ENCODE measurements at places on chromosomes 7 and 10.

DNA sequence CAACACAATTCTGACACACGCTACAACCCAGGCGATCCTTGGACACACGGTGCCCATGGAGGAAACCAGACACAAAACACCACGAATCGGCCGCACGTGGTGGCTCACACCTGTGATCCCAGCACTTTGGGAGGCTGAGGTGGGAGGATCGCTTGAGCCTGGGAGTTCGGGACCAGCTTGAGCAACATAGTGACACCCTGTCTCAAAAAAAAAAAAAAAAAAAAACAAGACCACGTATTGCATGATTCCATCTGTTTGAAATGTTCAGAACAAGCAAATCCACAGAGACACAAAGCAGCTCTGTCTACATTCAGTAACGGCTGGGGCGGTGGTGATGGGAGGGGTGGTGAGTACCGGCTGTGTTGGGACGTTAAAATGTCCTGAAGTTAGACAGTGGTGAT, 25.2 kb downstream of the ADAP1 start:
- peaks cover 2% of the 10 kb centered on the region for H3K4me1 ChIP-seq
- H3K36me3 ChIP-seq: no peaks in the 10 kb centered on the region
- H3K4me3 ChIP-seq: no peak overlapping the region
- no peak for DNase-seq

- peaks cover 17% of the 10 kb centered on the region for H3K4me1 ChIP-seq
- H3K4me3 ChIP-seq: peak overlapping the region; percentile 30
- no peak for DNase-seq
Observed at GRCh38 chr7:148402159-148402558, 188.4 kb upstream of the C7orf33 start.

- H3K27me3 ChIP-seq: no peaks in the 10 kb centered on the region
- no peak overlapping the region for H3K27ac ChIP-seq
- no peaks in the 10 kb centered on the region for H3K4me1 ChIP-seq
- no peak for DNase-seq
Observed at GRCh38 chr7:106749165-106749564, 88.2 kb upstream of the CCDC71L start.

DNA sequence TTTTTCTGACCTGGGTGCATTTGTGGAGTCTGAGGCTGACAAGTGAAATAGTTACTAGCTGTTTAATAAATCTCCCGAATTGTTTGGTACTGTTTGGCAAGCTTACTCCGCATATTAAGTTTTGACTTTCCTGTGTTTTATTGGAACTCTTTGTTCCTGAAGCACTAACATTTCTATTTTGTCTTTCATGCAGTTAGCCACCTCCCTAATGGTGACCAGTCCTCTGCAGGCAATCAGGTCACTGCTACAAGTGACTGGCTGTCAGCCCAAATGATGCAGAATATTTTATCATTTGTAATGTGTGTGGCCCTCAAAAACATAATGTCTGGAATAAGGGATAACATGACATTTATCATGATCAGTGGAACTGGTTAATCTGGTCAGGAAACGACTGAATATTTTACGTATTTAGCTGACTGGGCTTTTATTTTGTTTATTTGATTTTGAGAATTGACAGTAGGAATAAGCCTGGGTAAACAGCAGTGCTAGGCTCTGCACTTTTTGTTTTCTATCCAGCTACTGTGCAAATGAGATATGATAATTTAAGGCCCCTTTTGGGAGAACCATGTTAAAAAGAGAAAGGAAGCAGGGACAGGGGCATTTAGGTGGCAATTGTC, 82.9 kb downstream of the ST7 start:
- no peaks in the 10 kb centered on the region for H3K4me1 ChIP-seq
- no peak overlapping the region for H3K4me3 ChIP-seq
- DNase-seq: no peak
- no peak overlapping the region for H3K27ac ChIP-seq
- no peaks in the 10 kb centered on the region for H3K36me3 ChIP-seq

GRCh38 chr7:625376-625971, 101.0 kb upstream of the DNAAF5 start:
- H3K27ac ChIP-seq: no peak overlapping the region
- H3K36me3 ChIP-seq: no peaks in the 10 kb centered on the region
- H3K4me3 ChIP-seq: no peak overlapping the region
- no peaks in the 10 kb centered on the region for H3K27me3 ChIP-seq
- H3K4me1 ChIP-seq: no peaks in the 10 kb centered on the region
- no peak for DNase-seq
